Right hindlimb (tissue), 1 donor: ENCODE measurements at places on chromosomes 16 and 17.

- peak; percentile 88 for DNase-seq
Observed at GRCh38 chr17:4899341-4900230, at the start of gene C17orf107. TSS of gene C17orf107 (plus strand) at chr17:4899536. CDS start at chr17:4899763, 227 bp downstream.

GRCh38 chr17:82105882-82106687 is 8.0 kb upstream of the FASN start:
- peak; percentile 58 for DNase-seq

DNA sequence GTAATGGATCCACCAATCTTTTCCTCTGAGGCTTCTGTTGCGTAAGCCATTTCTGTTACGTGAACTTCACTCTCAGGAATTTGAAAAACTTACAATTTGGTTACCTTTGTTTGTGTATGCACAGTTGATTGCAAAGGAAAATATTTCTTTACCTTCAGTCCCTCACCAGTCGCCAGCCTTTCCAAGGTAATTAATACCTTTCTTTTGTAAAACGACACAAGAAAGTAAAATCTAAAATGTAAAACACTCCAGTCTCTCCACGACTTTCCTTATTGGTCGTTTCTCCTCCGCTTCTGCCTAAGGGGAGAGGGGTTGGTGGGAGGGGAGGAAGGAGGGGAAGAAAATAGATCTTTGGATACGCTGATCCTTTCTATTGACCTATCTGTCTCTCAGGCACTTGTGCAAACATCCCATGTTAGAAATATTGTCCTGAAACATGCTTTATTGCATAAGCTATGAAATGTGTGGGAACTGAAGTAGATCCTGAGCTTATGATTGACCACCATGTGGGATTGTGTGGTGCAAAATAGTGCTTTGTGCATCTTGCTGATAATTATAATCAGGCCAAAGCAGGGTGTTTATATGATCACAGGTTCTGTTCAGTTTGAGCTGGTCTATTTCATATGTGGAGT is 32.4 kb upstream of the EFCAB13 start:
- DNase-seq, result no peak

DNA sequence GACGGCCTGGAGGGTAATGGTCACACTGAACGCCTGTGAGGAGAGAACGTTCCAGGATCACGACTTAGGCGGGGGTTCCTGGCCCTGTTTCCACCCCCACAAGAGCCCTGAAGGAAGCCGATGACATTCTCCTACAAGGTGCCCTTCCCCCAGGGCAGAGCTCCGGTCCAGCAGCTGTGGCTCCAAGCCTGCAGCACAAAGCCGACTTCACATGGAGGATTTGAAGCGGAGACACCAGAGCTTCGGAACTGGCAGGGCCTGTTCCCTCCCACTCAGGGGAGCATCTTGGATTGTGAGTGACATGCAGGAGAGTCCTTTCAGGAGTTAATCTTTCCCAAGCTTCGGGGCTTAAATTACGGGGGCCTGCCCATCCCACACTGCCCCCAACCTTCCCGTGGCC is 5.0 kb downstream of the FADS6 start:
- DNase-seq, result no peak

GRCh38 chr17:17303010-17303846 is at the start of gene NT5M:
TSS of gene NT5M (plus strand) at chr17:17303373. CDS start at chr17:17303551, 178 bp downstream.
- DNase-seq, result peak; percentile 81

GRCh38 chr17:50354198-50354597 is 8.3 kb downstream of the XYLT2 start:
- no peak for DNase-seq

DNA sequence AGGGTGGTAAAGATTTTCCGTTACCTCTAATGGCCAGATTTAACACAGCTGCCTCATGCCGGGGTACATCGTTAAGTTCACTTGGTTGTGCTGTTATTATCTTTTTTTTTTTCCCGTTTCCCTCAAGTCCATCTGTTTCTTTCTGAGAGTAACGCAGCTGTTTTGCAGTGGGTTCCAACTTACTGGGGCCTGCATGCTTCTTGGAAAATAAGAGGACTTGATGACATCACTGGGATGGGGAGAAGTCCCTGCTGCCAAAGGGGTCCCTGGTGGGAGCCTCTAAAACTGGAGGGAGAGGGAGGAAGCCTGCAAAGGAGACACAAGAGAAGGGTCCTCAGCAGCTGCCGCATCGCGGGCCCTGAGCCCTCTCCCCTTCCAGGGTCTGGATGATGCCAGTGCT is 77.8 kb upstream of the NOL11 start:
- peak; percentile 65 for DNase-seq
